ENCODE measurements at places on chromosomes 2 and 18.

DNA sequence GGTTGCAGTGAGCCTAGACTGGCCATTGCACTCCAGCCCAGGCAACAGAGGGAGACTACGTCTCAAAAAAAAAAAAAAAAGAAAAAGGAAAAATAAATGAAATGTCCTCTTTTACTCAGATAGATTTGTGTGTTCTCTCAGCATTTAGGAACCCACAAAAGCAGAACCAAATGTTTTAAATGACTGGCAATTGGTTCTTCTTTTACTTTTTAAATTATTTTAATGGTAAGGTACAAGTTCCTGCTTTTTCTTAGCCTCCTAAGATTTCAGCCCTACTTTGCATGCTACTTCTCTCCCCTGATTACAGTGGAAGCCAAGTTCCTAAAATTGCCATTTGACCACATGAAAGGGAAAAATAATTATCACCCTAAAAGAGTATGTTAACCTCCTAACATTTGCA is 23.5 kb downstream of the SRSF7 start:
- no peak for DNase-seq

GRCh38 chr2:30072250-30072842 is 74.5 kb upstream of the YPEL5 start:
- peak; percentile 82 for DNase-seq

DNA sequence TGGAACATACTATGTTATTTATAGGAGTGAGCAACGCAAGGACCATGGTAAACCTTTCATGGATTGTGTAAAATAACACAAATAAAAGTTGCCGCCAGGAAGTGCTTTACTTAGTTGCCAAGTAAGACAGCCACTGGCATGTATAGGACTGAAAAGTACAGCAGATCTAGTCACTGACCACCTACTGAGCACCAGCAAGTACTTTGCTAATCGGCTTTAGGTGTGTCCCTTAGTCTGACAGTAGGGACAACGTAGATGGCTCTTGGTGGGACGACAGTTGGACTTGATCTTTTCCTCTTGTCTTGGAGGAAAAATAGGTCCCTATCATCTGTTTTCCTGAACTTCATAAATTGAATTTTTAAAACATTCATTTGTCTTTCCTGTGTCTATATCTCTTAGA is 13.6 kb upstream of the CXXC1 start:
- no peak for DNase-seq

GRCh38 chr2:16745466-16745865 is 79.8 kb upstream of the CYRIA start:
- no peak for DNase-seq

DNA sequence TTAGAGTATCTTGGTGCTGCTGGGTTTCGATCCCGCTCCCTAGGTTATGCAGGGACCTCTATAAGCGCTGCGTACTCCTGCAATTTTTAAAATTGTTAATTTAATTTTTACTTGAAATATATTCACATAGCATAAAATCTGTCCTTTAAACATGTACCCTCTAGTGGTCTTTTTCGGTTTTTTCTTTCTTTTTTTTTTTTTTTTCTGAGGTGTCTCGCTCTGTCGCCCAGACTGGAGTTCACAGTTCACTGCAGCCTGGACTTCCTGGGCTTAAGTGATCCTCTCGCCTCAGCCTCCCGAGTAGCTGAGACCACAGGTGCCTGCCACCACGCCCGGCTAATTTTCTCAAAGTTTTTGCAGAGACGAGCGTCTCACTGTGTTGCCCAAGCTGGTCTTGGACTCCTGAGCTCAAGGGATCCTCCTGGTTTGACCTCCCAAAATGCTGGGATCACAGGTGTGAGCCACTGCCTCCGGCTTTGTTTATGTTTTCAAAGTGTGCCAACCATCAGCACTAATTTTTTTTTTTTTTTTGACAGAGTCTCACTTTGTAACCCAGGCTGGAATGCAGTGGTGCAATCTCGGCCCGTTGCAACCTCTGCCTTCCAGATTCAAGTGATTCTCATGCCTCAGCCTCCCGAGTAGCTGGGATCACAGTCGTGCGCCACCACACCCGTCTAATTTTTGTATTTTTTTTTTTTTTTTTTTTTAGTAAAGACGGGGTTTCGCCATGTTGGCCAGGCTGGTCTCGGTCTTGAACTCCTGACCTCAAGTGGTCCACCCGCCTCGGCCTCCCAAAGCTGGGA is 585 bp upstream of the MOB1A start:
- no peak for DNase-seq

- peak; percentile 28 for DNase-seq
Measured at GRCh38 chr2:101295895-101296294, 12.6 kb downstream of the RNF149 start.

GRCh38 chr2:26847307-26847654 is 651 bp upstream of the DPYSL5 start:
- DNase-seq: no peak

- DNase-seq: no peak
Measured at GRCh38 chr2:157470321-157470720, 26.4 kb upstream of the CYTIP start.
